ENCODE measurements at places on chromosomes 4 and X.

DNA sequence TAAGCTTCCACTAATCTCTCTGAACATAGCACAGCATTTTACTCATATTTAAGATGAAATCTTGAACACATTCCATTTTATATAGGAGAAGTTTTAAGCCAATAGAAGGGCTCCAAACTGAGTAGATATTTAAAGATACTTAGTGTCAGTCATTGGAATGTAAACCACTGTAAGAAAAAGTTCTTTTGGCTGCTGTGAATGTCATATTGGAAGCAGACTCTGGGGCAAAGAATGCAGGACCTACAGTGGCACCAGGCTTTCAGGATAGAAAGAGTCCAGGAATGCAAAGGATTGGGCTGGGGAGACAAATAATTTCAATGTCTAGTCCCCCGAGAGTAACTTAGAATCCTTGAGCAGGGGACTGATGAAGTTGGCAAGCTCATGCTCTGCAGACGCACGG, 1047.7 kb downstream of the STIM2 start:
- DNase-seq, result no peak

DNA sequence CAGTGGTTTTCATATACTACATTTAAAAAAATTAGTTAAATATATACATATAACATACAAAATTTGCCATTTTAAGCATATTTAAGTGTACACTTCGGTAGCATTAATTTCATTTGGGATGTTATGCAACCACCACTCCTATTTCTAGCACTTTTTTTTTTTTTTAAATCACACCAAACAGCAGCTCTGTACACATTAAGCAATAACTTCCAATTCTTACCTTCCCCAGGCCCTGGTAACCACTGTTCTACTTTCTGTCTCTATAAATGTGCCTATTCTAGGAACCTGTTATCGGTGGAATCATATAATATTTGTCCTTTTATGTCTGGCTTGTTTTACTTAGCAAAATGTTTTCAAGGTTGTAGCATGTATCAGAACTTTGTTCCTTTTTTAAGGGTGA, 39.1 kb downstream of the TMEM164 start:
- no peak for DNase-seq

DNA sequence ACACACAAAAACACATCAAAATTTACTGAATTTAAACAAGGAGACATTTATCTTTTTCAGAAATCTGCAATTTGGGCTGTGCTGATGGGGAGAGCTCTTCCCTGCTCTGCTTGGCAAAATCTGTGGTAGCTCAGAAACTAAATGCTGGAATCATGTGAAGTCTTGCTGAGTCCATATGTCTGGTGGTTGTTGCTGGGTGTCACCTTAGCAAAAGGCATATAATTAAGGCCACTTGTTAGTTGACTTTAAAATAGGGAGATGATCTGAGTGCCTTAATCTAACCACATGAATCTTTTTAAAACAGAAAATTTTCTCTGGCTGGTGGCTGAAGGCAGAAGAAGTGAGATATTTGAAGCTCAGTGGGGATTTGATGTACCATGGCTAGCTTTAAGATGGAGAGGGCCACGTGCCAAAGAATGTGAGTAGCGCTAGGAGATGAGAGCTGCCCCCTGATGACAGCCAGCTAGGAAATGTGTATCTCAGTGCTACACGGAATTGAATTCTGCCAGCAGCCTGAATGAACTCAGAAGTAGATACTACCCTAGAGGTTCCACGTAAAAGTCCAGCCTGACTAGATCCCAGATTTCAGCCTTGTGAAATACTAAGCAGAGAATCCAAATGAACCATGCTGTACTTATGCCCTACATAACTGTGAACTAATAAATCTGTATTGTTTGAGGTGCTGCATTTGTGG, 7.6 kb upstream of the GUF1 start:
- no peak for DNase-seq

GRCh38 chr4:119647558-119647957, 19.0 kb upstream of the PDE5A start:
- DNase-seq, result peak; percentile 6

DNA sequence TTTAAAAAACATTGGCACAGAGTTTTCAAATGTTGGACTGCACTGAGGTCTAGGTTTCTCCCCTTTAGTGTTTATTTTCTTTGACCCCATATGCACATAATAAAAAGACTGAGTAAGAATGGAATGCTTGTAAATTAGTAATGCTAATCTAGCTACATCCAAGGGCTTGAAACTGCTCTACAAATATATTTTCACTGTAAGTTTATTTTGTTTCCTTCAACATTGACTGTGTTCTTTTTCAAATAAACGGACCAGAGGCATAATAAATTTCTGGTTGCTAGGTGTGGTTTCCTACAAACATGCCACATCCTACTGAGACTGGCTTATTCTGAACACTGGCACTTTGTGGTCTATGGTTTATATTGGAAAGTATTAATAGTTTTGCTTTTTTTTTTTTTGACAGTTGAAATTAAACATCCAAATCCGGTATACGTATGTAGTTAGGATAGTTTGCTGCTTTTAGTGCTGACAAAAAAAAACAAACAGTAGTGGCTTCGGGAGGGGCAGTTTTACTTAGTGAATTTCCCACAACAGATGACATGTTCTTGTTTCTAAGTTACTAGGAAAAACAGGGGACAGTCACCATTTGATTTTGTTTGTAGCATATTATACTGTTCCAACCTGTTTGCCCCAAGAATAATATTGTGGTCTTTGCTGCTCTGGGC, 13.2 kb downstream of the CA5B start:
- DNase-seq, result peak; percentile 37

DNA sequence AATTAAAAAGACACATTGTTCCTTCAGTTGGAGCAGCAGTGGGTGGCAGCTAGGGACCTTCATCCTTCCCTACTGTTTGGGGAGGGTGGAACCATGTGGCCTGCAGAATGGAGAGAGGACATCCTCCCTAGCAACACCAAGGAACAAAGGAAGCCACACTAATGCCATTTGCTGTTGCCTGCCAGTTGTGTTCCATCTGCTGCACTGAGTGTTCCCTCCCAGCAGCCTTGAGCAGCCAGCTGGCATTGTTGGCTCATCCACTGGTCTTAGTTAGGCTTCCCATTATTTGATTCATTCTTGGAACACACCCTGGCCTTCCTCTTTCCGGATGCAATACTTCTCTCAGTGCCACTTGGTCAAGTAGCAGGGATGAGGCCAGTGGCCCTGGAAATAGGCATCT, 25.0 kb upstream of the HMGB3 start:
- DNase-seq, result no peak

GRCh38 chrX:110153244-110153643, 150.3 kb downstream of the TMEM164 start:
- no peak for DNase-seq

GRCh38 chr4:100095729-100096595, 94.3 kb downstream of the DDIT4L start:
- peak; percentile 82 for DNase-seq

- DNase-seq, result no peak
Observed at GRCh38 chr4:82397527-82397926, 23.7 kb upstream of the HNRNPD start.

GRCh38 chr4:65482410-65482809, 187.9 kb downstream of the EPHA5 start:
- DNase-seq, result peak; percentile 62

GRCh38 chr4:24800325-24800895, 5.0 kb downstream of the SOD3 start:
- DNase-seq, result no peak

- DNase-seq, result peak; percentile 12
Observed at GRCh38 chrX:43559644-43560043, 96.5 kb upstream of the MAOA start.

GRCh38 chr4:19945979-19946380, 305.7 kb upstream of the SLIT2 start:
- peak; percentile 98 for DNase-seq

DNA sequence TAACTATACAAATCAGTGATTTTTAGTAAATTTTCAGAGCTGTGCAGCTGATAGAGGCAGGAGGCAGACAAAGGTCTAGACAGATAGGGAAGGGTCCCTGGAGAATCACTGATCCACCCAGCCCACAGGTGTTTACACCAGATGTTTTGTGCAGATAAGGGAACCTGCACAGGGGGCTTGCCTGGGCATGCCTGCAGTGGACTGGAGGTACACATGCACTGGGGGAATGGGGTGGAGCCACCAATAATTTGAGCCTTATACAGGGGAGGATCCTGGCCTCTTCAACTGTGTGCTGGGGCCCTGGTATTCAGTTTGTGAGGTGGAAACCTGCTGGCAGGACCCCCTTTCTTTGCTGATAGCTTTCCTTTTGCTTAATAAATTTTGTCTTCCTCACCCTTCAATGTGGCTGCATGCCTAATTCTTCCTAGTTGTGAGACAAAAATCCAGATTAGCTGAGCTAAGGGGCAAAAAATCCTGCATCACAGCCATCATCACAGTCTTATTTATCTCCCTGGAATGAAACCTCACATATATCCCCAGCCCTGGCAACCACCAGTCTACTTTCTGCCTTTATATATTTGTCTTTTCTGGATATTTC, 102.8 kb downstream of the KDM6A start:
- DNase-seq, result no peak

- DNase-seq, result no peak
Observed at GRCh38 chrX:134588806-134589205, 69.5 kb downstream of the PLAC1 start.

- no peak for DNase-seq
Observed at GRCh38 chr4:81343046-81343445, 128.0 kb upstream of the PRKG2 start.

DNA sequence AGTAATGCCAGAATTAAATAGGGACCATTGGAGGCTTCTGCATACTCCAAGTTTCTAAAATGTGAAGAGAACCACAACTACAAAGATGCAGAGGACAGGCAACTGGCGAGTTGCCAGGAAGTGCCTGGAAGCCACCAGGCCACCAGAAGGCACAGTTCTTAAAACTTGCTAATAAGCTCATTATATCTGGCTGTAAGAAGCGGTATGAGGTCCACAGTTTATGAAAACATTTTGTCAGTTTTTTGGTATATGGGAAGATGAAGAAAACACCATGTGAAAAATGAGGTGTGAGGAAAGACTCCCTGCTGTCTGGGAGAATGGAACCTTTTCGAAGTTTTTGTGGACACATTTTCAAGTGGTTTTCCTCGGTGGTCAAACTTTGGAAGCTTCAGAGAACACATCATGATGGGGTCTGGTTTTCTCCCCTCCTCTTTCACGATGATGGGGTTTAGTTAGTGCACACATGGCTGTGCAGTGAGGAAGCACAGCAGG, 202.7 kb downstream of the NR3C2 start:
- DNase-seq, result no peak

- no peak for DNase-seq
Observed at GRCh38 chrX:22559506-22559905, 286.8 kb downstream of the CBLL2 start.

GRCh38 chrX:115533485-115533884, 27.5 kb upstream of the PLS3 start:
- DNase-seq, result peak; percentile 8

DNA sequence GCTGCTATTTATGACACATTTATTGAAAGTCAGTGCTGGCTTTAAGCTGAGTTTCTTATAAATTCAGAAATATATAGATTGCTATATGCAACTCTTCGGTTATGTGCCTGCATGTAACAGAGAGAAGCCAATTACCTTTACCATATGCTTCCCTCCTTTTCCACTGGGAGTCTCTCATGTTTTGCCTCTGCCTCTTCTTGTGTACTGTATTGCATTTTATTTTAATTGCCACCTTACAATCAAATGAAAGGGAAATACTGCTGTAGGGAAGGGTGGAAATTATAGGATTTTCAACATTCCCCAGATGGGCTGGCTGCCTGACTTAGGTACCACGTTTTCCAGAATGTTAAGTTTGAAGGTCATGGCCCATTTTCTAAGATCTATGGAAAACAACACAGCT, 655.4 kb upstream of the SLIT2 start:
- no peak for DNase-seq

DNA sequence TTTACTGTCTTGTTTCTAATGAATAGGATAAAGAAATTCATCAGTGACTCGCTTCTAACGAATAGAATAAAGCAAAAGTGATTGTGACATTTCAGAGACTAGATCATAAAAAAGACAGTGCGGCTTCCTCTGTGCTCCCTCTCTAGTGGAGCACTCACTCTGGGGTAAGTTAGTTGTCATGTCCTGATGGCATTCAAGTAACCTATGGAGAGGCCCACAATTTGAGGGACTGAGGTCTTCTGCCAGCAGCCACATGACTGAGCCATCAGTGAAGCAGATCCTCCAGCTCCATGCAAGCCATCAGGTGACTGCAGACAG, 72.4 kb downstream of the YIPF6 start:
- no peak for DNase-seq

GRCh38 chr4:126740687-126741086, 892.1 kb upstream of the INTU start:
- no peak for DNase-seq

DNA sequence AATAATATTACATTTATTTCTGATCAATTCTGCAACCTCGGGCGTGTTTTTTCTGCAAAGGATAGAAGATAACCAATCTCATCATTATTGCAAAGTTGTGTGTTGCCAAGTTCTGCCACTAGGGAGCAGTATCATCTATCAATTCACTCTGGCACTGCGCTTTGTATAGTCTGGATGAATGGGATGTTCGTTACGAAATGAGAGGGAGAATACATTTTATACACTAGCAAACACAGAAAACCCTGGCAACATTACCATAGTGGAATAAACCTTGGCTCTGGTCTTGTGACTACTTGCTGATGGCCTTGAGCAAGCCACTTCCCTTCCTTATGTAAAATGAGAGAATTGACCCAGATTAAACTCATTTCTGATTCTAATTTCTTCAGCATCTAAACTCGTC, 97.5 kb upstream of the ZNF518B start:
- peak; percentile 58 for DNase-seq

DNA sequence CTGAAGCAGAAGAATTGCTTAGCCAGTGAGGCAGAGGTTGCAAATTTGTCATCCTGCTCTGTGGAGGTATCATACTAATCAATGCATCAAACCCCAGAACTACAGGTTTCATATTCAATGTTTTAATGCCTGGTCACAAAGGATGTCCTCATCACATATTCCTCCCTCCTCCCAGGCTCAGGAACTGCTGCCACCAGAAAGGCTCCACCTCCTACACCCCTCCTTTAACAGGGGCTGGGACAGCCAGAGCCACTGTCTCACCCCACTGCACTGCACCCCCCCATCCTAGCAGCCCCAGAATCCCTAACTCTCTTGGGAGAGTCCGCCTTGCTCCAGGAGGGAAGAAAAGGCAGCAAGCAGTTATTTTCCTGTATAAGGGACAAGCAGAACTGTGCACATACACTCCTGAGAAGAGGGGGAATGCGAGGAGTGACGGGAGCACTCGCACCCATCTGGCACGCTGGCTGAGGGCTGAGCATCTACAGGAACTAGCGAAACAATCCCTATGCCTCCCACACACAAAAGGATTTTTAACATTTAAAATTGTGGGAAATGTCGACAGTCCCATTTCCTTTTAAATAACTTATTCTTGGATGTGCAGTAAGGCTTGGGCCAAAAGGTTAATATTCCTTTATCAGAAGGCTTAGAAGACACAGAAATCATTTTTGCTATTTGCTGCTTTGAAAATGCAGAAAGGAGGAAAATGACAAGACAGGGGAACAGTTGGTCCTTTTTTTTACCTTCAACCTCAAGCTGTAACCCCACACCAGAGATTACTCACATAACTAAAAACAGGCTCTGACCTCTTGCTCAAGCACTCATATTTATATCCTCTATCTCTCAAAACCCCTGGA, 27.8 kb downstream of the CD99L2 start:
- DNase-seq, result no peak

- DNase-seq, result no peak
Observed at GRCh38 chr4:76307660-76308014, 1.1 kb downstream of the STBD1 start.
